ENCODE measurements at places on chromosomes 1 and 21.

DNA sequence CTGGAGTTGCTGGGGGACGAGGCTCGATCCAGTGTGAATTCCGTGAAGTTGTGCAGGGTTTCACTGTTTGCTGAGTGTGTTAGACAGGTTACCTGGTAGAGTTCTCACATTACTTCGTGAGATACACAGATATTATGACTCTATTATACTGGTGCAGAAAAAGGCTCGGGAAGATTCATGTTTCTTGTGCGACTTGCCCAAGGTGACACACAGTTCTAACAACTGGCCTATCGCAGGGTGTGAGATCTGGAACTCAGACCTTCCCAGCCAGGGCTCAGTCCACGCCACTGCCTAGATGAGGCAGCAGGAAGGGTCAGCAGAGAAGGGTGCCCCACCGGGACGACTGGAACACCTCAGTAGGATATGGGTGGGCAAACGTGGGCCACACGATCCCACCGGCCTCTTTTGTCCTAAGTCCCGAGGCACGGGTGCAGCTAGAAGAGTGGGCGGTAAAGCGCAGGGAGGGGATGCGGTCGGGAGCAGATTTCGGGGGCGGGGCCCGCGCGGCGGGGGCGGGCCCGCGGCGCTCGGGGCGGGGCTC lies 296 bp upstream of the RNPEP start:
- DNase-seq = peak; percentile 87

GRCh38 chr21:15421947-15422346 lies 307.8 kb upstream of the USP25 start:
- DNase-seq = no peak

DNA sequence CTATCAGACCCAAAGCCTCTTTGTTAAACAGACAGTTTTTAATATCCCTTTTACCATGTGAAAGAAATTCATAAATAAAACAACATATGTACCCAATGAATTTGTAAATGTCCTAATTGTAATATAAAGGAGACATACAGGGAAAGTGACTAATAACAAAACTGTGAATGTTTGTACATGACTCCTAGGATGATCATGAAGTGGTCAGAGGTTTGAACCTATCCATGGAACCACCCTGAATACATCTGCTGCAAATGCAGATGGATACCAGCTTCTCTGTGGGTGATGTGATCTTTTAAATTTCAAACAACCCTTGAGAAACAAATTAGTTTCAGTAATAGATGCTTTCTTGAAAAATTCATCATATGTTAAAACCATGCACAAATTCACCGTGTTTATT lies 16.7 kb upstream of the ACBD3 start:
- no peak for DNase-seq

- DNase-seq = no peak
Measured at GRCh38 chr1:183656355-183656754, 3.2 kb upstream of the APOBEC4 start.

GRCh38 chr1:9352377-9353134 lies 59.9 kb downstream of the SPSB1 start:
- DNase-seq = no peak
